Activated CD8-positive, alpha-beta T cell treated with anti-CD3 and anti-CD28 coated beads for 36 hours (primary cell): ENCODE measurements at places on chromosomes 7 and 10.
A peak's percentile ranks its signal among the peaks of the same experiment; 100 is the strongest.

DNA sequence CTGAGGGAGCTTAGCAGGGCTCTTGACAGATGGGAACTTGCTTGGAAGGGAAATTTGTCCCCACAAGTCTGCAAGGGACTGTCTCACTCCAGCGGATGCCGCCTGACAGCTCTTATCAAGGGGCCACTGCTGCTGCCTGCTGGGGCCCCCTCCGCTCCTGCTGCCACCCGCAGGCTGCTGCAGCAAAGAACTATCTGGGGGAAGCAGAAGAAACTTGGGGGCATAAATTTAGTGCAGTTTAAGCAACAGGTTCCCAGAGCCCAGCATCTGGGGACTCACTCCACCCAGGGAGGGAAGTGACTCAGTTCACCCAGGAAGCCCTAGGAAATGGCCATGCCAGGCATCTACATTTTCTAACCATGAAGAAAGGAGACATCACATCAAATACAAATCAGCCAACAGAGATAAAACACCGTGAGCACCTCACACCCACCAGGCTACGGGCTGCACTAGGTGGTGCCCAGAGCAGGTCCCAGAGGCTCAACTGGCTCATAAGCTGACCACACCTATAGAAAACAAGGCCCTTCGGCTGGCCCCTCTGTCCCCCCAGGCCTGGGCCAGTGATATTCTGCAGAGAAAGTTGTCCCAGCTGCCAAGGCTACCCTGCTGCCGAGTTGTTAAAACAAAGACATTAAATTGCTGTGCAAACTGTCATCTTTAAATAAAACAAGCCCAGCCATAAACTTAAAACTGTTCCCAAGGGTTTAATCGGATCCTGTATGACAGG, 3.7 kb downstream of the RGS10 start:
- DNase-seq: peak; percentile 82

GRCh38 chr7:71264005-71264404, 132.1 kb downstream of the GALNT17 start:
- no peak for DNase-seq

- no peak for DNase-seq
Observed at GRCh38 chr10:77960829-77961329, 34.3 kb upstream of the DLG5 start.

DNA sequence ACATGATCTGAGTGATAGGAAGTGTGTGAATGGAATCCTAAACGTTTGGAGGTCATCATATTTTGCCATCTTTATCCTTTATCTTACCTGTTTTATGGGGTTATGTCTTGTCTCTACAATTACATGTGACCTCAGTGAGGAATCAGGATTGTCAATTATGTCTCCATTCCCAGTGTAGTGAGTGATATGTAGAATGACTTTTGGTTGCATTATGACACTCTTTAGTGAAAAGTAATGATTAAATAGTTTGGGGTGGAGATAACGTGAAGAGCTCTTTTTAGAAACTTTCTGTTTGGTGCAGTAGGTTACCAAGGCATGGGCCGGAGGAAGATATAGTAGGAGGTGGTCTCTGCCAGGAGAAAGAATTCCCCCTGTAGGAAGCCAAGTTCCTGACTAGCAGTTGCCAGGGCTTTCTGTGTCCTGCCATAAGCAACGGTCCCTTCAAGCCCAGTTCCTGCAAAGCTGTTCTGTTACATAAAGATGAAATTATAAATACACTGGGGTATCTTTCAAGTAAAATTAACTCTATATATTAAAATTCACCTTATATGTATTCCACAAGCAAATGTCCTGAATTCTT, 228.2 kb downstream of the NSUN6 start:
- no peak for DNase-seq

- peak; percentile 7 for DNase-seq
Observed at GRCh38 chr10:73584737-73585136, 6.4 kb downstream of the USP54 start.

DNA sequence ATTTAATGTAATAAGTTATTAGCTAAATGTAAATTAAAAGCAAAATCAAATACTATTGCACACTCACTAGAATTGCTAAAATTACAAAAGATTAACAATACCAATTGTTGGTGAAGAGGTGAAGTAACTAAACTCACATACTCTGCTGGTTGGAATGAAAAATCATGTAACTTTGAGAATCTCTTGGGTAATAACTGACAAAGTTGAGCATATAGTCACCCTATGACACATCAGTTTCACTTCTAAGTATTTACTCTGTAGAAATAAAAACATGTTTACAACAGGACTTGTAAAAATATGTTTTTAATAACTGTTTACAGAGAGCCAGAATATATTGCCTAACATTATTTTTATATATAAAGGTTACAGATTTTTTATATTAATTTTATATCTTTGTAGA, 33.6 kb downstream of the CNTNAP2 start:
- DNase-seq: no peak
